ENCODE measurements at places on chromosomes 1 and 21. TPM values are rescaled to one million over a fixed set of nuclear protein-coding genes. Genes with fewer than 3 reads are reported as not detected.

ABCA4 gene
- total RNA-seq, result not detected

ERO1B gene
- total RNA-seq, result 16.5 TPM

ERRFI1 gene
- total RNA-seq, result 3.6 TPM

DNA sequence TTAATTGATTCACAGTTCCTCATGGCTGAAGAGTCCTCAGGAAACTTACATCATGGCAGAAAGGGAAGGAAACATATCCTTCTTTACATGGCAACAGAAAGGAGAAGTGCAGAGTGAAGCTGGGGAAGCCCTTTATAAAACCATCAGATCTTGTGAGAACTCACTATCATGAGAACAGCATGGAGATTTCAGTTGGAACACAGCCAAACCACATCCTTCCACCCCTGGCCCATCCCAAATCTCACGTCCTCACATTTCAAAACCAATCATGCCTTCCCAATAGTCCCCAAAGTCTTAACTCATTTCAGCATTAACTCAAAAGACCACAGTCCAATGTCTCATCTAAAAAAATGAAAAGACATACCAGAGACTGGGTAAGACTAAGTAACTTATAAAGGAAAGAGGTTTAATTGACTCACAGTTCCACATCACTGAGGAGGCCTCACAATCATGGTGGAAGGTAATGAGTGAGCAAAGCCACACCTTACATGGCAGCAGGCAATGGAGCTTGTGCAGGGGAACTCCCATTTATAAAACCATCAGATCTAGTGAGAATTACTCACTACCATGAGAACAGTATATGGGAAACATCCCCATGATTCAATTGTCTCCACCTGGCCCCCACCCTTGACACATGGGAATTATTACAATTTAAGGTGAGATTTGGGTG is 105.2 kb downstream of the MRPL39 start:
- no peak for DNase-seq

- no peak for DNase-seq
Observed at GRCh38 chr1:2506007-2506860, 20.2 kb downstream of the PANK4 start.

LCA5L gene
- not detected for total RNA-seq

DNA sequence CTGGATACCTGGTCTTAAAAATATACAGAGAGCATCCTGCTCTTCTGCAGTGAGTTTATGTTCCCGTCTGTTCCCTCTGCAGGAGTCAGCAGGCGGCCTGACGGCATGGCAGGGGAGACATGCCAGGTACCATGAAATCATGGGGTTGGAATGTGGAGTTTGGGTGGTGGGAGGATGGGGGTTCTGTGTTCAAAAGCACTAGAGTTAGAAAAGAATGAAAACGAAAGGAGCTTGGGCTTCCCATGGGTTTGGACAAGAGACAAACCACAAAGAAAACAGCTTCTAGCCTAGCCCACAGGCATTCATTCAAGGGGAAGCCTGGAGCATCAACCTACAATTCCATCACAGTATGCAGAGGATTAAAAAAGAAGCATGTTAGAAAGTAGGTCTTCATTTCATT is 59.9 kb downstream of the WARS2 start:
- DNase-seq, result no peak
